ENCODE measurements at places on chromosomes 6 and 20. TPM values are rescaled to one million over a fixed set of nuclear protein-coding genes. Genes with fewer than 3 reads are reported as not detected.

The LGSN gene
- not detected for total RNA-seq

The ACSS2 gene
- 65.8 TPM for total RNA-seq

The FAM162B gene
- not detected for total RNA-seq

The IRF4 gene
- total RNA-seq: not detected

The SRF gene
- total RNA-seq: 43.1 TPM

The ANKRD66 gene
- total RNA-seq: not detected

The NFS1 gene
- 89.4 TPM for total RNA-seq
